ENCODE measurements at places on chromosomes 4 and X.
A peak's percentile ranks its signal among the peaks of the same experiment; 100 is the strongest.

GRCh38 chr4:55170462-55170861 lies 45.1 kb upstream of the KDR start:
- no peaks in the 10 kb centered on the region for H3K36me3 ChIP-seq
- H3K4me1 ChIP-seq, result peaks cover 35% of the 10 kb centered on the region
- H3K27me3 ChIP-seq, result no peaks in the 10 kb centered on the region
- no peak overlapping the region for H3K4me3 ChIP-seq

- no peak overlapping the region for H3K27ac ChIP-seq
- H3K36me3 ChIP-seq, result no peaks in the 10 kb centered on the region
- H3K27me3 ChIP-seq, result no peaks in the 10 kb centered on the region
- DNase-seq, result no peak
- no peaks in the 10 kb centered on the region for H3K4me1 ChIP-seq
Observed at GRCh38 chr4:24094726-24095125, 204.9 kb upstream of the PPARGC1A start.

GRCh38 chr4:17526695-17527477 lies 11.9 kb downstream of the CLRN2 start:
- no peak overlapping the region for H3K4me3 ChIP-seq
- H3K4me1 ChIP-seq, result no peaks in the 10 kb centered on the region
- H3K36me3 ChIP-seq, result no peaks in the 10 kb centered on the region
- H3K27ac ChIP-seq, result no peak overlapping the region
- H3K27me3 ChIP-seq, result peaks cover 2% of the 10 kb centered on the region

GRCh38 chr4:15958562-15958961 lies 4.4 kb downstream of the FGFBP2 start:
- H3K4me1 ChIP-seq, result no peaks in the 10 kb centered on the region
- no peak overlapping the region for H3K27ac ChIP-seq
- H3K36me3 ChIP-seq, result no peaks in the 10 kb centered on the region

GRCh38 chr4:68499021-68499420 lies 51.8 kb downstream of the TMPRSS11E start:
- H3K4me1 ChIP-seq, result no peaks in the 10 kb centered on the region
- H3K27ac ChIP-seq, result no peak overlapping the region
- no peak overlapping the region for H3K4me3 ChIP-seq
- H3K36me3 ChIP-seq, result no peaks in the 10 kb centered on the region
- peaks cover 2% of the 10 kb centered on the region for H3K27me3 ChIP-seq

DNA sequence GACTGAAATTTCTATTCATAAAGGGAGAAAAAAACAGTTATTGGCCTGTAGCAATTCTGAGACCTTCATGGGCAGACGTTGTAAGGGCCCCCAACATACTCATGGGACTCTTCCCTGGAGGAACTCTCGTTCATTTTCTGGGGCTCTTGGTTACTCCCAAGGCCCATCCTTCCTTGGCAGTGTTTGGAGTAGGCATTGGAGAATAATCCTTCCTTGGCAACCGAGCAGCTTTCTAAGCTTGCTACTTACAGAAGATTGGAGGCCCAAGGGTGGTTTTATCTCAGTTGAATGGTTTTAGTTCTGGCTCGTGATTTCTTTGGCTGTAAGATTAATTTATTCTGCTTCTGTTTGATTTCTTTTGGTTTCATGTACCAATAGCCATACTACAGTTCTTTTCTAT lies 50.4 kb downstream of the ALG13 start:
- no peak for DNase-seq
- peaks cover 2% of the 10 kb centered on the region for H3K36me3 ChIP-seq
- H3K27ac ChIP-seq, result no peak overlapping the region
- no peak overlapping the region for H3K4me3 ChIP-seq
- H3K4me1 ChIP-seq, result no peaks in the 10 kb centered on the region
- no peaks in the 10 kb centered on the region for H3K27me3 ChIP-seq

DNA sequence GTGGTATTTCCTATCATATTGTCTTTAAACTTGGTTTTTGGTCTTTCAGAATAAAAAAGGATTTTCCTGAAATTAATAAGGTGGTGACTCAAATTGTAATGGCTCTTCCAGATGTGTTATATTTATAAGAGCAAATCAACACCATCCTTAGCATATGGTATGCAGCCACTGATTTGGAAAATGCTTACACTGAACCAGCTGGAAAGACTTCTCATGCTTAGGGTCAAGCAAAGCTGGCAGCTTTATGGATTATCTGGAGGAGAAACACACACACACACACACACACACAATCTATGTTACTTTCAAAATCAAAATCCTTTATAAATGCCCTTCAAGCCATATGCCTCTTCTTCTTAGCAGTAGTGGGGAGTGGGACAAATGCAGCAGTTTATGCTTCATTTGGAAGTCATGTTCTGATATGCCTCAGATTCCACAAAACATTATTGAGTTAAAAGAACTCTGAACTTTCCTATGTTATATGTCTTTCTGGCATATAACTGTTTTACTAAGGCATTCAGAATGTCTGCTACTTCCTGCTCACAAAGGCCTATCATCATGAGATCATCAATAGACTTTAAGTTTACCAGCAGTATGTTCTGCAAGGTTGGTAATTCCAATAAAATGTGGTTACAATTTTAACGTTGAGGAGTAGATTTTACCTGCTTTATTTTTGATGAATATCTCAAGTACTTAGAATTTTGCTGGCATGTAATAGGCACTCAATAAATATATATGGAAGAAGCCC lies 72.9 kb upstream of the PRDM5 start:
- no peaks in the 10 kb centered on the region for H3K27me3 ChIP-seq
- no peak overlapping the region for H3K27ac ChIP-seq
- H3K4me1 ChIP-seq, result no peaks in the 10 kb centered on the region
- H3K36me3 ChIP-seq, result no peaks in the 10 kb centered on the region

GRCh38 chrX:84078991-84079390 lies 109.0 kb downstream of the RPS6KA6 start:
- H3K4me1 ChIP-seq, result no peaks in the 10 kb centered on the region
- DNase-seq, result no peak
- no peak overlapping the region for H3K27ac ChIP-seq
- H3K4me3 ChIP-seq, result no peak overlapping the region

DNA sequence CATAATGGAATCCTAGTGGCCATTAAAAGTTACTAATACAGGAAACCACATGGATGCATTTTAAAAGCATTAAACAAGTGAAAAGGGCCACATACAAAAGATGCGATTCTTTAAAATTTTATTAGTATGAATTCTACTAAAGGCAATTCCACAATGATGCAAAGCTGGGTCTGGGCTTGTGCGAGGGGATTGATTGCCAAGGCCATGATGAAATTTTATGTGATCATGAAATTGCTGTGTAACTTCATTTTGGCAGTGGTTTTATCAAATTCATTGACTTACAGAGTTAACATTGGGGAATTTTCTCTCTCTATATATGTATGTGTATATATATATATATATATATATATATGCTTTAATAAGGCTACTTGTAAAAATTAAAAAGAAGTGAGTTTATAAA lies 1142.5 kb upstream of the IGFBP7 start:
- DNase-seq, result no peak
- no peak overlapping the region for H3K4me3 ChIP-seq
- H3K27me3 ChIP-seq, result no peaks in the 10 kb centered on the region
- no peak overlapping the region for H3K27ac ChIP-seq

DNA sequence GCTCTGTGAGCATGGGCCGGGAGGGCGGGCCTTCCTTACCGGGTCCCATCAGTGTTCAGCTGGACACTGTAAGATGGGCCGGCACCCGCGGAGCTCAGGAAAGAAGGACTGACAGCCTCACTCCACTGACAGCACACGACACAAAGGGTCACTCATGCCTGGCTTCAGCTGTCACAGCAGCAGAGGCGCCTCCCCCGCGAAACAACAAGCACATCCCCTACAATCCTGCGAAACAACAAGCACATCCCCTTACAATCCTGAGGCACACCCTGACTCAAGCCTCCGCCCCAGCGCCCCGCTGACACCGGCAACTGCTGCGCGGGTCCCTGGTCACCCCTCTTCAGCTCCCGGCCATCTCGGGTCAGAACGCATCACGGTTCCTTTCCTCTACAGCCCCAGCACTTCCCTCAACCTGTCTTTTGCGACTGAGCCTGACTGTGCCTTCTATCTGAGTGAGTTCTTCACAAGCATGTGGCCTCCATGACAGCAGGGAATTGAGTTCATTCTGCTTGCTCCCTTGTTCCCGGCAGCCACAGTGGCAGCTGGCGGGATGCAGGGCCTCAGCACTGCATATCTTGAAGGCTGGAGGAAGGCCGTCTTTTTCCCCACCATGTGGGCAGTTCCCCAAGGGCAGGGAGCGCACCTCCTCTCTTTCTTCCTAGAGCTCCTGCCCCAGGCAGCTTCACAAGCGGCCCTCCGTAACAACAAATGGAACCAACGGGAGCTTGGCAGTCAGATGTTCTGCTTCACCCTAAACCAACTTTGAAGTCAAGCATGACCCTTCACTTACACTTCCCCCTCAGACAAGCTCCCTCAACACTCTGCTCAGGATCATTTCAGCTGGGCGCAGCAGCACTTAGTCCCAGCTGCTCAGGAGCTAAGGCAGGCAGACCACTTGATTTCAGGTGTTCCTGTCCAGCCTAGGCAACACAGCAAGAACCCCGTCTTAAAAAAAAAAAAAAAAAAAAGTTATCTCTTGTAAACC lies 39.6 kb downstream of the SCD5 start:
- no peak for DNase-seq
- H3K4me3 ChIP-seq, result no peak overlapping the region
- no peaks in the 10 kb centered on the region for H3K4me1 ChIP-seq
- no peaks in the 10 kb centered on the region for H3K36me3 ChIP-seq

- H3K4me3 ChIP-seq, result no peak overlapping the region
- H3K27ac ChIP-seq, result no peak overlapping the region
- H3K4me1 ChIP-seq, result no peaks in the 10 kb centered on the region
- H3K36me3 ChIP-seq, result no peaks in the 10 kb centered on the region
- no peak for DNase-seq
- H3K27me3 ChIP-seq, result no peaks in the 10 kb centered on the region
Observed at GRCh38 chrX:27987862-27988646, 6.8 kb upstream of the DCAF8L1 start.

GRCh38 chr4:17197070-17197469 lies 298.6 kb upstream of the LDB2 start:
- no peak overlapping the region for H3K4me3 ChIP-seq
- H3K27ac ChIP-seq, result no peak overlapping the region
- no peaks in the 10 kb centered on the region for H3K4me1 ChIP-seq
- no peaks in the 10 kb centered on the region for H3K36me3 ChIP-seq
- H3K27me3 ChIP-seq, result peaks cover under 1% of the 10 kb centered on the region
- DNase-seq, result no peak

- H3K4me3 ChIP-seq, result no peak overlapping the region
- H3K4me1 ChIP-seq, result no peaks in the 10 kb centered on the region
- no peak for DNase-seq
- no peak overlapping the region for H3K27ac ChIP-seq
Observed at GRCh38 chr4:156642161-156642560, 329.4 kb downstream of the PDGFC start.

- H3K27ac ChIP-seq, result no peak overlapping the region
- no peaks in the 10 kb centered on the region for H3K4me1 ChIP-seq
- no peaks in the 10 kb centered on the region for H3K27me3 ChIP-seq
- DNase-seq, result no peak
Observed at GRCh38 chr4:118225511-118225910, 127.3 kb downstream of the PRSS12 start.

GRCh38 chr4:39931441-39931901 lies 46.2 kb downstream of the PDS5A start:
- peaks cover 12% of the 10 kb centered on the region for H3K4me1 ChIP-seq
- no peak overlapping the region for H3K4me3 ChIP-seq
- H3K36me3 ChIP-seq, result peaks cover 5% of the 10 kb centered on the region
- DNase-seq, result no peak
- H3K27me3 ChIP-seq, result no peaks in the 10 kb centered on the region

DNA sequence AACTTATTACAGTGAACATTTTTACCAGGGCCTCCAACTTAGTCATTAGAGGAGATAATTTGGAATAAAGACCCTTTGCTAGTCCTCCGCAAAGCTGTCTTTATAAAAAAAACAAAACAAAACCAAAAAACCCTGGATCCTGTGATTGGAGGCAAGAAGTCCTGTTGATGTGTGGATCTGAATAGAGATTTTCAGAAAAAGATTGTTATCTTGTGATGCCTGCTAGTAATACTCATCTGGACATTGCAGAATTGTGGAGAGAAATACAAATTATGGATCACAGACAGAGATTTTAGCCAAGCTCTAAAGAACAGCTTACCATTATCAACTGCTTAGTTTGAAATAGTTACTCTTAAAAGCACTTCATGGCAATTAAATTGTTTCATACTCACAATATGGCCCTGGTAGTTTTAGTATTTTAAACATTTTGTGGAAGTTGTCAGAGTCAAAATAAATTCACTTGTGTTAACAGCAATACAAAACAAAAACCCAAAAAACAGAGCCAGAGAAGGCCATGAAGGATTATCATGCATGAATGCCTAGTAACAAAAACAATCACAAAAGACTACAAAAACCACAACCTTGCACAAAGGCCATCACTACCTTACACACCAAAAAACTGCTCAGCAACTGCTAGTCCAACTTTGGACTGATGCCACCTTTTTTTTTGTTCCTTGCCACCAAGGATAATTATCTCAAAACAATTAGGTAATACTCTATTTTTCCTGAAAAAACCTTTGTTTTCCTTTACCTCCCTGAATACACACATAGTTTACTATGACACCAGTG lies 514.5 kb upstream of the SLIT2 start:
- no peak overlapping the region for H3K27ac ChIP-seq
- H3K4me3 ChIP-seq, result no peak overlapping the region
- H3K27me3 ChIP-seq, result no peaks in the 10 kb centered on the region
- peak; percentile 21 for DNase-seq
- H3K4me1 ChIP-seq, result peaks cover 22% of the 10 kb centered on the region

- no peaks in the 10 kb centered on the region for H3K4me1 ChIP-seq
- no peaks in the 10 kb centered on the region for H3K27me3 ChIP-seq
- DNase-seq, result no peak
- H3K4me3 ChIP-seq, result no peak overlapping the region
Observed at GRCh38 chr4:36006226-36006625, 238.1 kb downstream of the ARAP2 start.

DNA sequence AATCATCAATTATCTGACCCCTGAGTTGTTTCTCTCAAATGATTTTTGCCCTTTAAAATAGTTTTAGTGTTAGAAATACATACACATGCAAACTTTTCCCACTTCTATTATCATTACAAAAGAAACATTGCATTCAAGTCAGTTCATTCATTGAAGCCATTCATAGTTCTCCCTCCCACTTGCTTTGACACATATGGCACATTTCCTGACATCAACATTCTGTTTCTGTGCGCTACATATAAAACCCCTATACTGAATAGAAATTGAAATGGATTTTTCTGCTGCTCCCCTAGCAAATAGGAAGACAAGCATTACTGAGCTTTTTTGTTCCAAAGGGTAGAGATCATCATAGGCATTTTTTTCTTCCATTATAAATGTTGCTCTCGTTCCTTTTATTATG lies 497.9 kb upstream of the PCDH10 start:
- DNase-seq, result no peak
- H3K4me1 ChIP-seq, result no peaks in the 10 kb centered on the region
- H3K36me3 ChIP-seq, result no peaks in the 10 kb centered on the region
- no peaks in the 10 kb centered on the region for H3K27me3 ChIP-seq
